ENCODE measurements at places on chromosomes 7 and 10. TPM values are rescaled to one million over a fixed set of nuclear protein-coding genes. Genes with fewer than 3 reads are reported as not detected.

GRCh38 chr7:38280707-38281106, 7.3 kb upstream of the TARP start:
- no peak overlapping the region for H3K27ac ChIP-seq
- H3K27me3 ChIP-seq = no peaks in the 10 kb centered on the region
- no peaks in the 10 kb centered on the region for H3K4me1 ChIP-seq
- no peak for DNase-seq
- no peak overlapping the region for H3K4me3 ChIP-seq

DNA sequence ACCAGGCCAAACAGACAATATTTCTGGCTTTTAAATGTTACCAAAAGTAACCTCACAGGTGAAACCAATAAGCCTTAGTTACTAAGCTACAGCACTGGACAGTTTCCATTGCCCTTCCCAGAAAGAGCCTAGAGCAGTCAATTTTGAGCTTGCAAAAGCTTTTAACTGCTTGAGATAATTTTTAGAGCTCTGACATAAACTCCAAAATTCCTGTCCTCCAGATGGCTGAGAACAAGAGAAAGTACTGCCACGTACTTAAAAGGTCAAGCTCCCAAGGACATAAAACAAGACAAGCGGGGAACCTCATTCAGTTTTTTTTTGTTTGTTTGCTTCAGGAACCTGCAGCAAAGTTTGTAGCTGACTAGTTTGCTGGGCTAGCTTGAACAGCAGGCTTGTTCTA, 54.1 kb downstream of the BBS9 start:
- H3K27ac ChIP-seq = no peak overlapping the region
- H3K4me1 ChIP-seq = peaks cover 2% of the 10 kb centered on the region
- no peak for DNase-seq
- no peak overlapping the region for H3K4me3 ChIP-seq

- no peak overlapping the region for H3K4me3 ChIP-seq
- no peak for DNase-seq
- H3K4me1 ChIP-seq = no peaks in the 10 kb centered on the region
- no peak overlapping the region for H3K27ac ChIP-seq
- H3K36me3 ChIP-seq = no peaks in the 10 kb centered on the region
- H3K27me3 ChIP-seq = no peaks in the 10 kb centered on the region
Observed at GRCh38 chr10:317271-317769, 182.1 kb downstream of the ZMYND11 start.

DNA sequence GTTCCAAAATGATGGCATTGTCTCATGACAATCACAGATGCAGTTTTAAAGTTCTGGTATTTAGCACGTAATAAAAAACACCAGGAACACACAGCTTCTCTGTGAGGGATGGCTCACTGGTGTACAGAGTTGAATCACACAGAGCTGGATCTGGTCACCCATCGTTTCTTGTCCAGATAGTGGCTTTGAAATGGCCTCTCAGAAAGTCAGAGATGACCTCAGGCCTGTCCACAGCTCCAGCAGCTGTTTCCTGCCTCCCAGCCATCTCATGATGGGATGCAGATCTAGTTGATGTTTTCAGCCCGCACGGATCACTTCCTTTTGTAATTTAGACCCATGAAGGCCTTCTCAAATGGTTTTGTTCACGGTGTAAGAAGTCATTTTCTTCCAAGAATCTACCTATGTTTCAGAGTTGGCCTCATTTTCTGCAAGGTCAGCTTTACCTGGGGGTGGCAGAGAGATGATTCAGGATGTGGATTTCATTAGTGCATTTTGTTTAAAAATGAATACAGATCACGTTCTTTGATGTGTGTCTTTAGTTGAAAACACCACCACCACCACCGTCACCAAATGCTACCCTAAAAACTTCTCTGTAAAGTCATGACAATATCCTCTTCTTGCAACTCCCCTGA, 166.2 kb downstream of the SNX10 start:
- no peaks in the 10 kb centered on the region for H3K4me1 ChIP-seq
- H3K27me3 ChIP-seq = no peaks in the 10 kb centered on the region
- H3K36me3 ChIP-seq = no peaks in the 10 kb centered on the region
- no peak overlapping the region for H3K4me3 ChIP-seq
- no peak overlapping the region for H3K27ac ChIP-seq

DNA sequence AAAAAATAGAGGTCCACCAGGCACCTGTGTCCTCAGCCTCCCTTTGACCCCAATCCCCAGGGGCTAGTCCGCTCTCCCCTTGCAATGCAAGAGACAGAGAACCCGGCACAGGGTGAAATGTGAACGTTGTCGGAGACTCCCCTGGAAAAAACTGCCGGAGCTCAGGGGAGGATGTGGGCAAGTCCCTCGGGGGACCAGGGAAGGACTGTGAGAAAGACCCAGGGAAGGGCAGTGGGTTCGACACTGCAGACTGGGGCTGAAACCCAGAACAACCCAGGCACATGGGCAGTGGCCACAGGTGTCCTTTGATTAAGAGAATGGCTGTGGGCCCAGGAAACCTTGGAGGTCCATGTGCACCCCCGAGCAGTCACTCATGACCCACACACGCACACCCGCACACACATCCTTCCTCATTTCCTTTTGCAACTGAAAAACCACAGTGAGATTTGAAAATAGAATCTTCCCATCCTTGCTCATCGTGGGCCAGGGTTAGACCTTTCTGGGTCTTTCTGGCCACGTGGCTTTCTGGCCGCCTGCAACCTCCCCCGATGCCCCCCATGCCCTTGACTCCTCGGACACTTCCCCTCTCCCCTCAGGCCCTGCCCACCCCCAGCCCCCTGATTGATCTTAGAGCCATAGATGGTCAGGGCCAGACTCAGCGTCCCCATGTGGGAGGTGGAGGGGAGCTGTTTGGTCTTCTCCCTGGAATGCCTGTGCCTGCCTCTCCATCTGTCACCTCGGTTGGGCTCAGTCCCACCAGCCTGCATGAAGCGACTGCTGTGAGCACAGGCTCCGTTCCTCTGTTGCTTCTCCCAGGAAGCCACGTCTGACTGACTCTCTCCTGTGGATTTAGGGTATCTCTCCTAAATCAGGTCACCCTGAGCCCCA, 7.9 kb downstream of the LAT2 start:
- no peak overlapping the region for H3K27ac ChIP-seq
- no peak overlapping the region for H3K4me3 ChIP-seq
- no peaks in the 10 kb centered on the region for H3K36me3 ChIP-seq

DNA sequence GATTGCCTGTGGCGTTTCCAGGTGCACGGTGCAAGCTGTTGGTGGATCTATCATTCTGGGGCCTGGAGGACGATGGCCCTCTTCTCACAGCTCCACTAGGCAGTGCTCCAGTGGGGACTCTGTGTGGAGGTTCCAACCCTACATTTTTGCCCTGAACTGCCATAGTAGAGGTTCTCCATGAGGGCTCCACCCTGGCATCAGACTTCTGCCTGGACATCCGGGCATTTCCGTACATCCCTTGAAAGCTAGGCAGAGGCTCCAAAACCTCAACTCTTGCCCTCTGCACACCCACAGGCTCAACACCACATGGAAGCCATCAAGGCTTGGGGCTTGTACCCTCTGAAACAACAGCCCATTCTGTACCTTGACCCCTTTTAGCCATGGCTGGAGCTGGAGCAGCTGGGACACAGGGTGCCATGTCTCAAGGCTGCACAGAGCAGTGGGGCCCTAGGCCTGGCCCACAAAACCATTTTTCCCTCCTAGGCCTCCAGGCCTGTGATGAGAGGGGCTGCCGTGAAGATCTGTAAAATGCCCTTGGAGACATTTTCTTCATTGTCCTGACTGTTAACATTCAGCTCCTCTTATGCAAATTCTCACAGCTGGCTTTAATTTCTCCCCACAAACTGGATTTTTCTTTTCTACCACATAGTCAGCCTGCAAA, 10.0 kb upstream of the FGL2 start:
- H3K36me3 ChIP-seq = no peaks in the 10 kb centered on the region
- no peak for DNase-seq
- H3K4me3 ChIP-seq = no peak overlapping the region
- no peak overlapping the region for H3K27ac ChIP-seq

- no peak overlapping the region for H3K27ac ChIP-seq
Observed at GRCh38 chr7:107046491-107047259, 2.2 kb downstream of the PRKAR2B start.

- no peak overlapping the region for H3K27ac ChIP-seq
- no peak for DNase-seq
- no peak overlapping the region for H3K4me3 ChIP-seq
- no peaks in the 10 kb centered on the region for H3K27me3 ChIP-seq
Observed at GRCh38 chr7:134732728-134733127, 46.7 kb upstream of the CALD1 start.

DNA sequence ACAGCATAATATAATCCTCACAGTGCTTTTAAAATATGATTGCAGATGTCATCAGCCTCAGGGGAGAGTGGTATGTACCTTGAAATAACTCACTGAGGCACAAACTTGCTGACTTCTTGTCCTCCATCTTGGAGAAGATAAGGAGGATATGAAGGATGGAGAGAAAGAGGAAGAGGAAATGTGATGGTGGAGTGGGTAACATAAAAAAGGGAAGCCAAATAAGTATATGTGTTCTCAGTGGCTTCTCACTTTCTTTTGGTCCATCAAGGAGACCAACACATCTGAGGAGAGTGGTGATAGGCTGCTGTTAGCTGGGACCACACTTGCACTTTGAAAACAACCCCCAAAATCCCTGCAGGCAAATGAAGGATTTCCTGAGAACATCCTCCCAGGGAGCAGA, 21.6 kb upstream of the ZNF37A start:
- no peaks in the 10 kb centered on the region for H3K36me3 ChIP-seq
- DNase-seq = no peak
- no peak overlapping the region for H3K27ac ChIP-seq
- H3K27me3 ChIP-seq = no peaks in the 10 kb centered on the region

DNA sequence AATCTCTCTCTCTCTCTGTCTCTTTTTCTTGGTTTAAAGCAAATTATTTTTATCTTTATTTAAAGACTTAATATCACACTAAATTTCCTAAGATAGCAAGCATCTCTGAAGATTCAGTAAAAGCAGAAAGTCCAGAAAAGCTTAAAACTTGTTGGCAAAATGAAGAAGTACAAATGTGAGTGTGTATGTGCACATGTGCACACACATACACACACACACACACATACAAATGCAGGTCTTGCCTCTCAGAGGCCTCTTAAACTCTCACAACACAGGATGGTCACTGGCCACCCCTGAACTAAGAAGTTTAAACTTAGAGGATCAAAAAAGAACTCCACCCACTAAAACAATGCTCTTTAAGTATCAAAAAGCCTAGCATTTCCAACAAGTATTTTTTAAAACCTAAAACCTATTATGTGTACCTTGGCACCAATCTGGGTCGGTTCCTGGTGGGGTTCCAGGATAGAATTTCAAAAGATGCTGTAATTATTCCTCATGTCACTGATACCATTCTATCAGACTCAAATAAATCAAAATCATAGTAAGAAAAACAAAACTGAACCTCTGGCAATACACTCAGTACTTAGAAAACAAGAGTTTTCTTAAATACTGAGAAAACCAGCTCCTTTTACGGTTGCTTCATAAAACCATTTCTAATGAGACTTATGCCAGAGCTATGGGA, 55.0 kb downstream of the SORBS1 start:
- peak overlapping the region; percentile 60 for H3K27ac ChIP-seq
- H3K36me3 ChIP-seq = no peaks in the 10 kb centered on the region
- DNase-seq = no peak

GRCh38 chr7:138752518-138753149, 45.2 kb upstream of the TMEM213 start:
- H3K4me1 ChIP-seq = no peaks in the 10 kb centered on the region
- no peak overlapping the region for H3K4me3 ChIP-seq
- no peak overlapping the region for H3K27ac ChIP-seq
- no peaks in the 10 kb centered on the region for H3K36me3 ChIP-seq

DNA sequence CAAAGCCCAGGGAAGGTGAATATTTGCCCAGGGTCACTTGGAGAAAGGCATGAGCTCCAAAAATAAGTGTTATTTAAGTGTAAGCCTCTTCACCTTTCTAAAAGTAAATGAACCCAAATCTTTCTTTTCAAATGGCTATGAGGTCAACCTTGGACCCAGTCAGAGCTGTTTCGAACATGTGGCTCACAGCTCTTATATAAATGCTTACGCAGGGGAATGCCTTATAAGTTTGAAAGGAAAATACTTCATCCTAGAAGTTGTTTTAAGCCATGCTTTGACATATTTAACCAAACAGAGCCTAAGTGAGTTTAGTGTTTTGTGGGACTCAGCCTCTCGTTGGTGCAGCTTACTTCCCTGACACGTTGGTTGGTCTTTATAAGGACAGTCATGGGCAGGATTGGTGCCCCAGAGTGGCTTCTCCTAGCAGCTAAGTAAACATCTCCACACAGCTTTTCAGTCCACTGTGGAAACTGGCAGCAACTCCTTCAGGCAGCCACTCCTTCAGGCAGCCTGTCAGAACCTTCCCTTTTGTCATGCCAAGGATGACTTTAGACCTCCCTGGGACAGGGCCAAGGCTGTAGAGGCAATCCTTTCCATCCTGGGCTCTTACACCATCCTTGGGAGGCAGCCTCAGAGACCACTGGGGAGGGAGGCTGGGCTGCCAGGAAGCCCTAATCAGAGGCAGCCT, 43.6 kb downstream of the MINDY4 start:
- no peak overlapping the region for H3K4me3 ChIP-seq
- no peak overlapping the region for H3K27ac ChIP-seq
- DNase-seq = peak; percentile 26
- no peaks in the 10 kb centered on the region for H3K27me3 ChIP-seq
- no peaks in the 10 kb centered on the region for H3K36me3 ChIP-seq

GRCh38 chr7:47600199-47601118, 18.5 kb upstream of the TNS3 start:
- peaks cover 45% of the 10 kb centered on the region for H3K4me1 ChIP-seq
- no peaks in the 10 kb centered on the region for H3K27me3 ChIP-seq
- H3K36me3 ChIP-seq = no peaks in the 10 kb centered on the region
- no peak overlapping the region for H3K27ac ChIP-seq
- no peak for DNase-seq

DNA sequence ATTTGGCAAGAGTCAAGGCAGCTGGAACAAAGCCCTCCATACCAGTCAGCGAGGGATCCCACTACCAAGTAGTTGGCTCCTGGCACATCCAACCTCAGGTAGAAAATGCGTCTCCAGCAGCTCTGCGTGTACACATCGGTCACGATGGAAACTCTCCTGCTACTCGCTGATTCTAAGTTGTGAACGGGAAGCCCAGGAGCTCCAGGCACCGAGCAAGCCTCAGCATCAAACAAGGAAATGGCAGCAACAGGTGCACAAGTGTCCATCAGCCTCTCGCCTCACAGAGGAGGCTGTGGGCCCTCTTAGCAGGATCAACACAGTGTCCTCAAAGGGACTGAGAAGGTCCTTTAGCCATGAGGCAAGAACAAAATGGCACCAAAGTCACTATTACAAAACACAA, 127.0 kb downstream of the TCERG1L start:
- H3K4me1 ChIP-seq = no peaks in the 10 kb centered on the region
- no peaks in the 10 kb centered on the region for H3K27me3 ChIP-seq
- H3K27ac ChIP-seq = no peak overlapping the region
- DNase-seq = no peak
- no peak overlapping the region for H3K4me3 ChIP-seq

- H3K27me3 ChIP-seq = no peaks in the 10 kb centered on the region
- H3K27ac ChIP-seq = no peak overlapping the region
- H3K4me3 ChIP-seq = no peak overlapping the region
- no peaks in the 10 kb centered on the region for H3K36me3 ChIP-seq
- H3K4me1 ChIP-seq = no peaks in the 10 kb centered on the region
Observed at GRCh38 chr7:126026421-126027088, 1096.9 kb upstream of the POT1 start.

Gene PIP
- not detected for total RNA-seq

Gene TACC2
- 8.9 TPM for total RNA-seq

Gene PCLO
- 0.84 TPM for total RNA-seq

Gene OPN4
- total RNA-seq = not detected

Gene KLF14
- total RNA-seq = 0.08 TPM

Gene TMEM176A
- 404 TPM for total RNA-seq

Gene ADAM12
- total RNA-seq = 0.25 TPM

Gene CCDC71L
- total RNA-seq = 16.6 TPM

Gene CAMK2G
- 18.3 TPM for total RNA-seq

Gene SUGCT
- 6.2 TPM for total RNA-seq

Gene SFRP5
- 15.1 TPM for total RNA-seq

Data from liver (tissue), 10 donors.